ENCODE measurements at places on chromosomes 4 and X. TPM values are rescaled to one million over a fixed set of nuclear protein-coding genes. Genes with fewer than 3 reads are reported as not detected.

The BMPR1B gene
- 2.6 TPM for total RNA-seq

The HPGDS gene
- total RNA-seq = 7.4 TPM

The WDR17 gene
- 2.9 TPM for total RNA-seq

The FAM9B gene
- not detected for total RNA-seq

The ENPP6 gene
- total RNA-seq = 0.34 TPM

The TSPAN6 gene
- total RNA-seq = 9.8 TPM

Measured in upper lobe of left lung (tissue), 6 donors.